ENCODE measurements at places on chromosomes 11 and 22.
A peak's percentile ranks its signal among the peaks of the same experiment; 100 is the strongest.

GRCh38 chr11:96341211-96342013 lies 1.6 kb downstream of the MAML2 start:
- peak; percentile 61 for DNase-seq

DNA sequence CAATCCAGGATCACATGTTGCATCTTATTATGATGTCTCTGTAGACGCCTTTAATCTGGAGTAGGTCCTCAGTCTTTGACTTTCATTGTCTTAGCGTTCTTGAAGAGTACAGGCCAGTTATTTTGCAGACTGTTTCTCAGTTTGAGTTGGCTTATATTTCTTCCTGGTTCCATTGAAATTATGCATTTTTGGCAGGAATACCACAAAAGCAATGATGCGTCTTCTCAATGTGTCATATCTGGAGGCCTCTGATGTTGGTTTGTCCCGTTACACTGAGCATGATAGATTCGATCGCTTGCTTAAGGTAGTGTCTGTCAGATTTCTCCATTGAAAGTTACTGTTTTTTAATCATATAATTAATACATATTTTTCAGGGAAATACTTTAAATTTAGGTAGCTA lies 30.6 kb downstream of the TECTA start:
- DNase-seq: no peak

GRCh38 chr11:125275905-125276618 lies 111.5 kb downstream of the PKNOX2 start:
- DNase-seq: no peak

- DNase-seq: no peak
Observed at GRCh38 chr22:24011735-24012068, 598 bp downstream of the CABIN1 start.

DNA sequence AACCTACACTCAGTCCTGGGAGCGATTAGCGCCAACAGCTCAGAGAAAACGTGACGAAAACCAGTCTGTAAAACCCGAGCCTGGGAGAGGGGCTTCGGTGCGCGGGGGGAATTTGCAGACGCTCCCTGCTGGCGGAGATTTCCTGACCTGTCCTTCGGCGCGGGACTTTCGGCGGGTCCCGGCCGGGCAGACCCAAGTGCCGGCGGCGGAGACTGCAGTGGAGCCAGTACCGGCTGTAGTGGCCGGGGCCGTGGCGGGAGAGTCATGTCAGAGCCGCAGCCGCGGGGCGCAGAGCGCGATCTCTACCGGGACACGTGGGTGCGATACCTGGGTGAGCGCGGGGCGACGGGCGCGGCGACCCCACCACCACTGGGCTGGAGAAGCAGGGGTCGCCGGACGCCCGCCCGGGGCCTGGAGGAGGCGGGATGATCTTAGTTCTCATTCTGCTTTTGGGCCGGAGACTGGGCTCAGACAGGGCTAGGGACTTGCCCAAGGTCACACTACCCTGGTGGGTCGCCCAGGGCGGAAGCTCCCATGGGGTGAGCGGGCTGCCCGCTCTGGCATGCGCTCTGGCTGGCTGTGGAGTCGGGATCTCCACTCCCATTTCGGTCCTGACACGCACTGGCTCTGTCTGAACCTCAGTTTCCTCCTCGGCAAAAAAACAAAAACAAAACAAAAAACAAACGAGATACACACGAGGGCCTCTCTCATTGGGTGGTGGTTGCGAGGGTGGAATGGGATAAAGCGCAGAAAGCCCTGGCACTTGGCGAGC lies at the start of gene MTFP1:
Gene MTFP1 (plus strand): TSS at position 153 of the 772 bp plus-strand sequence. CDS start 112 bp downstream, at position 265.
- DNase-seq: peak; percentile 31

DNA sequence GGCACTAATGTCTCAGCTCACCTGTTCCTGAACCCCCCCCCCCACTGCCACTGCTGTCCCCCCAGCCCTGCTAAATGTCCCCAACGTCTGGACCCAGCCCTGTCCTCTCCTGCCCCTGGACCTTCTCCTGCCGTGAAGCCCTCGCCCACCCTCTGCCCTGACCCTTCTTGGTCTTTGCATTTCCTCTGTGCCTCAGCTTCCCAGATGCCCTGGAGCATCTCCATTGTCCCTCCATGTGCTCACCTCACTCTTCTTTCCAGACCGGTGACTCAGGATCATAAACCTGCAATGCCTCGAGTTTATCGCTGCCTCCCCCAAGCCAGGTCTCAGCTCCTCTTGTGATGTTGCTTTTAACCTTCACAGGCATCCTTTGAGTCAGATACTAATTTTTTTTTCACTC lies 416.4 kb downstream of the BRD1 start:
- no peak for DNase-seq

GRCh38 chr11:133724116-133724515 lies 121.2 kb downstream of the SPATA19 start:
- no peak for DNase-seq

- no peak for DNase-seq
Observed at GRCh38 chr11:1350086-1350725, 39.5 kb upstream of the BRSK2 start.

- no peak for DNase-seq
Observed at GRCh38 chr11:118200497-118200896, 24.1 kb upstream of the SCN2B start.

- DNase-seq: no peak
Observed at GRCh38 chr11:128890543-128891368, at the start of gene KCNJ5. TSS of gene KCNJ5 (plus strand) at chr11:128891356. CDS start at chr11:128911274, 19,918 bp downstream.

GRCh38 chr11:115501502-115501892 lies 2.7 kb downstream of the CADM1 start:
- DNase-seq: no peak

GRCh38 chr11:128772814-128773213 lies 78.9 kb downstream of the FLI1 start:
- DNase-seq: peak; percentile 20

DNA sequence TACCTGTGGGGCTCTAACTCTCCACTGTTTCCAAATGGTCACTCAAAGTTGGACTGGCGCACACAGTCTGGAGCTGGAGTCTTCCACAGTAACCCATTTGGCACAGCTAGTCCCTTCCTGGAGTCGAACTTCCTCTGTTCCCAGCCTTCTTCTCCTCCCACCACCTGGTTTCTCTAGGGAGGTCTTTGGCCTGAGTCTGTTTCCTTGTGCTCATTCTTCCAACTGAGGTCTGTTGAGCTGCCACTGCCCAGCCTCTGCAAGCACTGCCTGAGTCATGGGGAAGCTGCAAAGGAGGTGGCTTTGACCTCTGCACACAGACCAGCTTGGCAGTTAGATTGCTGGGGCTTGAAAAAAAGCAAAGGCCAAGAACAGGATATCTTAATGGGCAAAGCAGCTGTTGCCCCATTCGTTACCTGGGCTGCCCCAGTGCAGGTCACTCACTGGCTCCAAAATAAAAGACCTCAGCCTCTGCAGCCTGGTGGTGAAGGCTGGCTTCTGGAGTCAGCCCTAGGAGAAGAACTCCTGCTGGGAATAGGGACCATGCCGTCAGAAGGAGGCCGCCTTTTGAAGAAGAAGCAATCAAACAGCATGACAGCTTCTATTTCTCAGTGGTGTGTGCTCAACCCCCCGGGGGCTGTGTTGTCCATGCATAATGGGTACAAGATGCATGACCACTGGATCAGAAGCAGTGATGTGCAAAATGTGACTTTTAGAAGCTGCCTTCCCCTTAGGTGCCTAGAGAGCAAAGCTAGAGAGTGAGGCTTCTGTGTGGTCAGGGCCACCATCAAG lies 3.0 kb downstream of the ADAMTS15 start:
- no peak for DNase-seq

DNA sequence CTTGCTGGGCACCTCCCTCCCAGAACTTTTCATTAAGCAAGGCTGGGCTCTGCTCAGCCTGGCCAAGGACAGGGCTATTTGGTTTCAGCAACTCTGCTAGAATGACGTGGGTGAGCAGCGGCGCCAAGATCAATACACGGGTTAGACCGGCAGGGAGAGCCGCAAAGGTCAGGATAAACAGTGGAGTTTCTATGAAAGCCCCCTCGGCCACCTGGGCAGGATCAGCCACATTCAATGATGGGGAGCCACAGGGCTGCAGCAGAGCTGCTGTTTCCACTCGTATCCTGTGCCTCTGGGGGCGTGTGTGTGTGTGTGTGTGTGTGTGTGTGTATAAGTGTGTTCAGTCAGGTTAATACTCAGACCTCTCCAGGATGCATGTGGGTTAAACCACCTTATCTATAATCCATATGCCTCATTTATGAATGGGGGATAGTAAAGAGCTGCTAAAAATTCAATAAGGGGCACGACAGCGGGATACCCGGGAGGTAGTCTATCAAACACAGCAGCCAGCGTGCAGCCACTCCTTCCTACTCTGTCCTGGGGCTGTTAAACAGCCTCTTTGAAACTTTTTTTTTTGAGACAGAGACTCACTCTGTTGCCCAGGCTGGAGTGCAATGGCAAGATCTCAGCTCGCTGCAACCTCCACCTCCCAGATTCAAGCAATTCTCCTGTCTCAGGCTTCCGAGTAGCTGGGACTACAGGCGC lies 34.8 kb downstream of the MYH9 start:
- DNase-seq: no peak

GRCh38 chr11:75342966-75343870 lies 8.2 kb downstream of the ARRB1 start:
- DNase-seq: no peak

DNA sequence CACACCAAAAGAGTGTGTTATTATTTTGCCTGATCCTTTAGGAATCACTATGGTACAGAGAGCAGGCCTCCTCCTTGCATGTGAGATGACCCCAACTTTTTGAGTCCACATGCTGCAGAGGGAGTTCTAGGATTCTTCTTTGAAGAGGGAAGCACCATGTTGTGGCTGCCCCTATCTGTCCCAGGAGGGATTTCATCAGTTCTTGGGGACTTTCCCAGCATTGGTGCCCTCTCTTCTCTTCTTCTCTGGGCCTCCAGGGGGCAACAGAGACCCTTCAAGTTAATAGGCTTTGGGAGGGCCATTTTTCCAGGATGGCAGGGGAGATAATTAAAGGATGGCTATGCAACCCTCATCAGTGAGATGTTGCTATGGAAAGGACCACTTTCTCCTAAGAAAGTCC lies 3.6 kb downstream of the MMP1 start:
- no peak for DNase-seq
